ENCODE measurements at places on chromosomes 6 and 20.

DNA sequence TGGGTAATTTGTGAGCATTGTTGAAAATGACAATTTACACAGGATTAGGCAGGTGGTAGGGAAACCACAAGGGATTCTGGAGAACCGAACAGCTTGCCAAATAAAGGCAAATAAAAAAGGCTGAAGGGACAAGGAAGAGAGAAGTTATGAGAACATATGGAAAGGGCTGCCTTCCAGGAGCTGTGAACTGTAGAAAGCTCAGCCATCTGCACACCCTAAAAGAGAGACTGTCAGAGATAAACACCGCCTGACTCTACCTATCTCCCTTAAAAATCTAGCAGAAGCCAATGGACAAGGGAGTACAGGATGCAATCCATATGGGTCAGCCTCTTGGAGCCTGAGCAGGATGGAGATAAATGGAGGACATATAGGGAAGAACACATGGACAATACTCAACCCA lies 12.7 kb upstream of the SLC17A1 start:
- no peak for DNase-seq

- DNase-seq = no peak
Observed at GRCh38 chr6:81265106-81265505, 487.4 kb downstream of the TENT5A start.

DNA sequence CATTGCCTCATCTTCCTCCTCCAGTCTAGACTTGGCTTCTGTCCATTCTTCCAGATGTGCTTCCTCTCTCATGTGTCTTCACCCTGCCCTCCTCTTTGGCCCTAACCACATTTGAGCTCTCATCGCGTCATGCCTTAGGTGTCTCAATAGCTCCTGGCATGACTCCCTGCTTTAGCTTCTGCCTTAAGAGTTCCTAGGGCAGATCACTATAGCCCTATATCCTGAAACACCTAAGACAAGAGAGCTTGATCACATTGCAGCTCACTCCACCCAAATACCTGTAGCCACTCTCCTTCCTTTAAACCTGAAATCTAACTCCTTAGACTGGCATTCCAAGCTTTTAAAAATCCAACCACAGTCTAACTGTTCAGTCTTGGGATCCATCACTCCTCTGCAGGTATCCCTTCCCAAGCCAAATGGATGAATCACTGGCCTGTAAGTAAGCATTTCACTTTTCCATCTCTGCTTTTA lies 69.0 kb upstream of the STXBP5 start:
- no peak for DNase-seq

DNA sequence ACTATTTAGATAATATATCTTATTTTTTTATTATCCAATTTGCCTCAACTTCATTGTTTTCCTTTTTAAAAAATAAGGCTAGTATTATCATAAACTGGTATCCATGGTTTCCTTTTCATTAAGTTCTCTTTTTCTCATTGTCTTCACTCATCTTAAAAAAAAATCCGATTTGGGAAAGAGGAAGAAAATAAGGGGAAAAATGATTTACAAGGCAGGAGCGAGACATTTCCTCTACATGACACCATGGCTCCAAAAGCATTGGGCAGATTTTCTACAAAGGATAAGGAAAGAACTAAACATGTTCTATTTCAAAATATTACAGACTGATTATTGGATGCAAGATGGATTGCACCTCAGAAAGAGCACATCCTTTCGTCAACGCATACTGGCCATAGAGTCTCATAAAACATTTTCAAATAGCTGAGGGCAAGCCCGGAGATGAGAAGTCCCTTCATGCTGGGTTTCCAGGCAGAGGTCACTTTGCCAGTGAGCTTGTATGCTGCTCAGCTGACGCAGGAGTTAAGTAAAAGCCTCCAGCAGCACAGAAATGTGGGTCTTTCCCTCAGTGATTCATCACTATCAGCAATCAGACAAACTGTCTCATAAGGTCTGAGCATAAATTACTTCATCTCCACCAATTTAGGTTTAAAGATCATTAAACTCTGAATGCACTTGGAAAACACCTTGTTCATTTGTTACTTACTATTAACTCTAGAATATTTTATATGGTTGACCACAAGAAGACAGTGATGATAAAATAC lies 129.0 kb upstream of the TNFAIP3 start:
- no peak for DNase-seq

- DNase-seq = no peak
Observed at GRCh38 chr6:72245565-72245964, 359.2 kb downstream of the RIMS1 start.

DNA sequence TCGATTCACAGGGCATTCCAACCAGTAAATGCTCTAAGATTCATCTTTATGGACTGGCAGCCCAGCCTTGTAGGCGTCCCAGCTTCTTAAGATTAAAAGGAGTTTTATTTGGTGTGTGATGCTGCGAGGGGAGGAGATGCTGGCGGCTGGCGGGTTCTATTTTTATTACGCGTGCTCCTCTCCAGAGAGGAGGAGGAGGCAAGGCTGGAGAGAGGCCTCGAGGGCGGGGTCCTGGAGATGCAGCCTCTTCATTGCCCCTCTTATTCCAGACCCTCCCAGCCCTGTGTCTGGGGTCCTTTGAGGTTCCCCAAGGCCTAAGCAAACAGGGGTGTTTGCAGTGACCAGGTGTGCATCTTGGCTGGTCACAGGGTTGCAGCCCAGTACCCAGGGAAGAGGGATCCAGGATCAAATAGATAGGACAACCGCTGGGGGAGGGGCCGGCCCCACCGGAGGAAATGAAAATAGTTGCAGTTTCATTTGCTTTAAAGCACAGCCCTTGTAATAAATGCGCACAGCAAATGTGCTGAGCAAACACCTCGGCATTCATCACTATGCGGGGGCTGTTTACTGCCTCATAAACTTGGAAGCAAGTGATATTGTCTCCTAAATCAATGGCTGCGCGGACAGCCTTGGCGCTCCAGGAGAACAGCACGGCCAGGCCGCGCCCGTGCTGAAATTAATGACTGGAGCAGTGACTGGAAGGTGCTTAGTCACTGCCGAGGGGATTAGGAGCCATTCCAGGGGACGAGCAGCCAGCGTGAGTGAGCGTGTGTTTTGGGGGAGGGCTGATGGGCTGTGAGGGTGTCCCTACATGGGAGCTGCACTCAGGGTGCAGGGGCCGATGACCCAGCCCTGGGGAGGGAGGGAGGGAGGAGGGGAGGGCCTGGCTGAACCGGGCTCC lies 83.0 kb downstream of the TMEM242 start:
- no peak for DNase-seq

DNA sequence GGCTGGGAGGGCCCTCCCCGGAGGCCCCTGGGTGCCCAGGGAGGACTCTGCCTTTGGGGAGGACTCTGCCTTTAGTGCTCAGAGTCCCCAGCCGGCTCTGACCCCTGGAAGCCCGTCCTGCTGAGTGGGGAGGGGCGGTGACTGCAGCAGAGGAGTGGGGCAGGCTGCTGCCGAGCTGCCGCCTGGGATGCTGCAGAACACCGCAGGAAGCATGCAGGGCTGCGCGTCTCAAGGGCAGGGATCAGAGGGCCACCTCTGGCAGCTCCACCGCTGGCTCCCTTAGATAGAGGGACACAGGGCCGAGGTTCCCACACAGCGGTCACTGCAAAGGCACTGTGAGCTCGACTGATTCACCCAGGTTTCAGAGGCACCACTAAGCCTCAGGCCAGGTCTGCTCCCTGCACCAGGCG lies 82.2 kb upstream of the GATA5 start:
- DNase-seq = no peak

DNA sequence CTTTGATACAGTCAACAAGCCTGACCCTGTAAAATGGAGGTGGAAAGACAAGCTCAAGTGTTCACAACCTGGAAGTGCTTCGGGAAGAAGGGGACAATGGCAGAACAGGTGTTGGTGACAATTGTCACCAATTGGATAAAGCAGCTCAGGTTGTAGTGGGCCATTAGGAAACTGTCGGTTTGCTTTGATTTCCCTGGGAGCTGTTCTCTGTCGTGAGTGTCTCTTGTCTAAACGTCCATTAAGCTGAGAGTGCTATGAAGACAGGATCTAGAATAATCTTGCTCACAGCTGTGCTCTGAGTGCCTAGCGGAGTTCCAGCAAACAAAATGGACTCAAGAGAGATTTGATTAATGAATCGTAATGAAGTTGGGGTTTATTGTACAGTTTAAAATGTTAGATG lies 15.0 kb downstream of the CCR6 start:
- no peak for DNase-seq

DNA sequence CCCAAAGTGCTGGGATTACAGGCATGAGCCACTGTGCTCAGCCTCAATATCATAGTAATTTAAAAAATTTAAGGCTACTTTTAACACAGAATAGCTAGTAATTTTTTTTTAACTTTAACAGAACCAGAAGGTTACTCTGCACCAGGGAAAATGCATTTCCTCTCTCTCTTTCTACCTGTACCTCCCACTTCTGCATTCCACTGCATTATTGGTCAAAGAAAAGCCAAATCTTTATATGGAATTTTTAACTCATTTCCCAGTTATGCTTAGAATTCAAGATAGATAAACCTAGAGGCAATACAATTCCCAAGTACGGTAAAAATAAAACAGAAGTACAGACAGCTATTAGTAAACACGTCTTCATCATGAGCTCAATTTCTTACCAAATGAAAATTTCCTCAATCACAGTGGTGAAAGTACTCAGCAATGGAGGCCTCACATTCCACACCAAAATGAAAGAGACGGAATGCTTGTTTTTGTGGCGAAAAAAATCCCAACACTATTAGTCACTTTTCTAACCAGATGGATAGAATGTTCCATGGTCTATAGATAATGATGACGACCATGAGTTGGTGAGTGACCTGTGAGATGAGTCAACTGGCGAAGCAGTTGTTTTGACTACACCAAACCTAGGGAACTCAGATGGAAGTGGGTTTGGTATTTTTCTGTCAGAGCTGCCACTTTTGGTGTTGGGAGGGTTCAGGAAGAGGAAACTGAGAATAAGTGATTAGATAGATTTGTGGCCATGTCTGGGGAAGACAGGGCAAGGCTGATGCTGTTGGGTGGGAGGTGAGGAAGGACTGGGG lies 104.7 kb upstream of the SGK1 start:
- DNase-seq = no peak

GRCh38 chr20:10568032-10568431 lies 105.8 kb downstream of the JAG1 start:
- DNase-seq = no peak

DNA sequence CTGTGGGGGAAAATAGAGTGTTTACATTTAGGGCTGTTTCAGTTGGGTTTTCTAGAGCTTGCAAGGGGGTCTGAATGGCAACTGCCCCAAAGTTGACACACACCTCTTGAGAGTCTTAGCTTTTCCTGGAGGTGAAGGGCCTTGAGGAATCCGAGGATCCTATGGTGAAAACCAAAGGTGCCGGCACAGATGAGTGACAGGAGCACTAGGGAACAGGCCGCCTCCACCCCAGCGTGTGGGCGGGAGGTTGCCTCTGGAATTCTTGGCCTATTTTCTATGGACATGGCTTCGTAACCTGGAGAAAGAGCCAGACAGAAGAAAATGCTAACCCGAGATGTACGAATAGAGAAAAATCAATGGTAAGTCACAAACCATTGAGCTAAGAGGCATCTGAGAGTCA lies 283.2 kb upstream of the FOXQ1 start:
- no peak for DNase-seq

- no peak for DNase-seq
Observed at GRCh38 chr20:51385646-51386530, 156.6 kb downstream of the NFATC2 start.

DNA sequence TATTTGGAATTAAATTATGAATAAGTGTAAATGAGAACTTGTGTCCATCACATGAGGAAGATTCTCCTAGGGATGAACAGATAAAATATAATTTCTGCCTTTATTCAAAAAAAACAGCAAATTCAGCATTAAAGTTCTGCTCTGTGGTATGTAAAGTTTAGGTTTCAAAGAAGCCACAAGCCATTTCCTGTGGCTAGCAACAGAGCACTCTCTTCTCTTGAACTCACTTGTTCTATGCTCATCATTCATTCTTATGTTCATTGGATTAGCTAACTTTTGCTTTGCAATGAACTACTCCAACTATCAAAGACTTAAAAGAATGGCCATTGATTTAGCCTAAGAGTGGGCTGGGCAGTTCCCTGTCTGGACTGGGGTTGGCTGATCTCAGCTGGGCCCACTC lies 20.8 kb upstream of the SNRPB2 start:
- no peak for DNase-seq

DNA sequence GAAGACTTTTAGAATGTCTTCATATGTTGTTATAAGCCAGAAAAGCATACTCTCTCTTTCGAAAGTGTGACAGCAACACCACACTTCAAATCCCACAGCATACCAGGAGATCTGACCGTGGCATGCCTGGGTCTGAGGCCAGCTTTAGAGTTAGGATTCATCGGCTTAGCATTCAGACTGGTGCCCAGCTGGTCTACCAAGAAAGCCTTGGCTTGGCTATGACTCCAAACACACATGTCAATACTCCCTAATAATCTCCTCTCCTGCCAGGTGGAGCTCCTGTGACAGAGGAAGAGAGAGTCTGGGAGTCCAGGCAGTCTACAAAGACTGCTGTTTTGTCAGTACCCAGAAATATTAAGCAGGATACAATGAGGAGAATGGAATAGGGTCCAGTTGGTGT lies 77.1 kb upstream of the MAN1A1 start:
- no peak for DNase-seq

- DNase-seq = no peak
Observed at GRCh38 chr6:151610326-151610725, 116.5 kb downstream of the CCDC170 start.

DNA sequence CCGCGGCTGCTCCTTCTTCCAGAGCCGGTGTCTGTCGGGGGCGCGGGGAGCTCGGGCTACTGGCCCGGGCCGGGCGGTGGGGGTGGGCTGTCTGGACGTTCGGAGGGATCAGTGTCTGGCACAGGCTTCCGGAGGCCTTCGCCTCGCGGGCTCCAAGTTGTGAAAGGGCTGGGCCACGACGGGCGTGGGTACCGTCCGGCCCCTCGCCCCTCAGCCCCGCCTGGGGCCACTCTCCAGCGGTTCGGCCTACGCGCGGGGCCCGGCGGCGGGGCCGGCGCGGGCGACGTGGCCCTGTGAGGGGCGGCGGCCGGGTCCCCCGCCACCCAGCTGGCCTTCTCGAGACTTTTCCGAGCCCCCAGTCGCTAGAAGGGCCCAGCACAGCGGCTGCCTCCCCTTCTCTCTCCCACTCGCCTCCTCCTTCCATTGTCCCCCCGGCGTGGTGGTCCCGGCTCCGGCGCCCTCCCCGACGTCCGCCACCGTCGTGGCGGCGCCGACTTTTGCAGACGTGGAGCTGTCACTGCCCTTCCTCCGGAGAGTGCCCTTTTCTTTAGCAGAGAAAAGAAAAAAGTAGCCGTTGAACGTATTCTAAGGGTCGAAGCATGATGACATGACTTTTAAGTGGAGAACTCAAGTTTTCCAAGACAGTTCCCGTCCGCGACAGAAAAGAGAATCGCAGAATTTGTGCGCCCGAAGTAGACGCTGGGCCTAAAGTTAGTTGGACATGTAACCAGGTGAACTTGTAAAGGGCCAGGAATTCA lies 571 bp downstream of the ITCH start:
- no peak for DNase-seq

DNA sequence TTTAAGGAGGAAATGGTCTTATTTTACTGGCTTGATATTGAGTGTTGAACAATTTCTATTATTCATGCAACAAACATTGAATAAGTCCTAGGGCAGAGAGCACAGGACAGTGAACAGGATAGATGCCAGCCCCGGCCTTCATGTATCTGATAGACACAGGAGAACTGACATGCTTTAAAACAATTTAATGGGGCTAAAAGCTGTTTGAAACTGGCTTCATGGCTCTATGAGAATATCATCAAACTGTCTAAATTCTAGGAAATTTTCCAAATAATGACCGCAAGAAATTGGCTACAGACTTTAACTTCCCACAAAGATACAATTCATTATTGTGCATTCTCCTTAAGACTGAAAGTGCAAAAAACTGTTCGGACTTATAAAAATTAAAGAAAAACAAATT lies 69.0 kb downstream of the ID4 start:
- no peak for DNase-seq

GRCh38 chr6:126880964-126881363 lies 237.5 kb upstream of the RSPO3 start:
- DNase-seq = no peak

All from activated gamma-delta T cell treated with anti-CD3 and anti-CD28 coated beads, Interleukin-2, amount 50 U/mL, for 16 hours (primary cell).